ENCODE measurements at places on chromosomes 6 and 20.
A peak's percentile ranks its signal among the peaks of the same experiment; 100 is the strongest.

DNA sequence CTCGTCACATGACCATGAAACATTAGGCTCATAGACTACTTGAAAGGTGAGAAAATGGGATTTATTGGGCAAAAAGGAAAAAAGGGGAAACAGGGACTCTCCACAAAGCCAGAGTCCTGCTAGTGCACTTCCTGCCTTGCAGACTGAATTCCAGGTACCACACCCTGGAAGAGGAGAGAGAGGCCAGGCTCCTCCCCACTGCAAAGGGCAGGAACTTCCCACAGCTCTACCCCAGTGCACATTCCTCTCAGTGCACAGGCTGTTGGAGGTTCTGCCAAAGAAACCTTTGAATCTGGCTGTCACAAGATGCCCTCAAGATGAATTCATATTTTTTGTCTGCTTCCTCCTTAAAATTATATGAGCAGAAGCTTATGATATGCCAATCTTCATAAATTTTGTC lies 920.4 kb upstream of the GJE1 start:
- no peak for DNase-seq

DNA sequence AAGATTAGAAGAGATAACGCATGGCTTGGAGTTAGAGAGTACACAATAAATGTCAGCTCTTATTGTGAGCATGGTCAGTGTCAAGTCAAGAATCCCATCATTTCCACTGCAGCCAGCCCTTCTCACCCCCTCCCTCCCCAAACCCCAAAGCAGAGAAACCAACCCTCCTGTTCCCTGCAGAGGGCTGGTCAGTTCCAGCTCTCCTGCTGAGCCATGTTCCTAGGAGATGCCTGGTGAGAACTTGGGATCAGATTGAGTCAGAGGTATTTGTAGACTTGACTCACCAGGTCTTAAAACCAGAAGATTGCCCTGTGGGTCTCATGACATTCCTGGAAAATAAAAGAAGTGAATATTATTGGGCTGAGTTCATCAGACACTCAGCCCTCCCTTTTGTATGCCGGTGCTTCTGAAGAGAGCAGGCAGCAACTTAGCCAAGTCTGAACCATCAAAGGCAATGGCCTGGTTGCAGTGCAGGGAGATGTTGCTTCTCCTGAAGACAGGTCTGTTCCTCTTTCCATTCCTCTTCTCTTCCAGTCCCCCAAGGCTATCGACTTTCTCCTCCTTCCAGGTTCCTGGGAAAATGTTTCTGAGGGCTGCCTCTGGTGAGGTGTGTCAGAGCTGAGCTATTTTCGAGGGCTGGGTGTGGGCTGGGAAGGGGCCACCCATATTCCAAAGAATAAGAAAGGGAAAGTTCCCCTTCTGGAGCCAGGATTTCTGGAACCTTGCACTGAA lies 278.2 kb upstream of the SUPT3H start:
- DNase-seq, result no peak

DNA sequence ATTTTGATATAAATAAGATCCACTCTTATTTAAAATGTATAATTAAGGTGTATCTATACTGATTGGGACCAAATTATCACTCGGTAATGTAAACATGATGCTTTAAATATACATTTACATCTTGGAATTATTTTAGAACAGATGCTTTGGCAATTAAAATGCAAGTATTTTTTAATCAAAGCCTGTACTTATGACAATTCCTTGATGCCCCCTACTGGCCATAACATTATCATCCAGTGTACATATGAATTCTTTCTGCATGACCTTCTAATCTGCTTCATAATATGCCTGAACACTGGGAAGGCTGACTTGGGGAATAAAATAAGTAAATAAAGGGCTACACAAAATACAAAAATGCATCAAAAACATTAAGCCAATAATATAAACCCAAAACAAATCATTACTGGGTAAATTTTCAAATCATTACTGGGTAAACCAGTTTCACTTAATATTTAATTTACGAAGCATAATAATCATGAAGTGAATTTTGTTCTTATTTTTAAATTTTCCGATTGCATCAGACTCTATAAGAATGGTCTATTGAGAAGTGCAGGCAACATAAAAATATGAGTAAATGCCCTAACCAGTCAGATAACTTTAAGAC lies 65.1 kb downstream of the CGA start:
- no peak for DNase-seq

DNA sequence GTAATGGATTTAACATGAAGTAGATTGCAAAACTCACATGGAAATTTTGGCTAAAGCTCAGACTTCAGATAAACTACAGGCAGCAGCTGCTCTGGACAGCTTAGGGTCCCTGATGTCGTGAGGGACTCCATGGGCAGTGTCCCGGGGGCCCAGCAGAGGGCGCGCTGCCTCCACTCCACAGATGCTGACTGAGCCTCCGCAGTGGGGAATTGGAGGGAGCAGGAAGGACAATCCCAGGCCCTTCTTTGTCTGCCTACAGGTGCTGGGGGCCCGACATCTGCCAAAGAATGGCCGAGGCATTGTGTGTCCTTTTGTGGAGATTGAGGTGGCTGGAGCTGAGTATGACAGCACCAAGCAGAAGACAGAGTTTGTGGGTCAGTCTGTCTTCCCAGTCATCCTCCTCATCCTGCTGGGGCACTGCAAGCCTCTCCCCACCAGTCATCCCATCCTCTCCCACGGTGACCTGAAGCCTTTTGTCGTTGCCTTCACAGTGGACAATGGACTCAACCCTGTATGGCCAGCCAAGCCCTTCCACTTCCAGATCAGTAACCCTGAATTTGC lies 35.9 kb downstream of the PLCG1 start:
- peak; percentile 59 for DNase-seq

GRCh38 chr6:28802417-28803336 lies 121.1 kb downstream of the TRIM27 start:
- no peak for DNase-seq

DNA sequence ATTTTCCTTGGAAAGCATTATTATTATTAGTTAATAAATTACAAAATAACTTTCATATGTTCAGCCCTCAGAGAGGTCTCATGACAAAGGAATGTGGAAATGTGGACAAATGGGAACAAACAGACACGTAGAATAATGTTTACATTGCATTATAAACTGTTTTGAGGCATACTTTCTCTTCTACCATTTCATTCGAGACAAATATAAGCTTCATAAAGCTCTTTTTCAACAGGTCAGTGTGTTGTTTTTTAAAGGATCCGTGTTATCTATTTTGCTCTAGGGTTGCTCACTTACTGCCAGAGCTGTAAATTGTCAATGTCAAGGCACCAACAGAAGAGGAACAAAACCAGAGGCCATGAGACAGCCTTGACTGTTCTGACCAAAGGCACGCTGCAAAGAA lies 256.8 kb downstream of the PHACTR1 start:
- no peak for DNase-seq

DNA sequence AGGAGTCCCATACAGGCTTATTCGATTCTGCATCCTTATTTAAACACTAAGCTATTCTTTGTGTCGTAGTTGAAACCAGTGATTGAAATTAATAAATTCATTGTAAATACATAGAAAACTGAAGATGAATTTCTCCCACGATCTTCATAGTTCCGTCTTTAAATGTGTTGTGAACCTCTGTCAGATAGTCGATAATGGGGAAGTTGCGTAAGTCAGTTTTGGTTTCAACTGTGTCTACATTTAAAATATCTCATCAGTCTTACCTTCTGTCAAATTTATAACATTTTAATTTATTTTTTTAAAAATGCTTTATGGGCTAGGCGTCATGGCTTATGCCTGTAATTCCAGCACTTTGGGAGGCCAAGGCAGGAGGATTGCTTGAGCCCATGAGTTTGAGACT lies 12.7 kb downstream of the STX11 start:
- DNase-seq, result no peak

GRCh38 chr6:141169419-141169818 lies 963.3 kb upstream of the GJE1 start:
- no peak for DNase-seq

GRCh38 chr6:153944201-153944600 lies 94.8 kb upstream of the OPRM1 start:
- DNase-seq, result no peak

DNA sequence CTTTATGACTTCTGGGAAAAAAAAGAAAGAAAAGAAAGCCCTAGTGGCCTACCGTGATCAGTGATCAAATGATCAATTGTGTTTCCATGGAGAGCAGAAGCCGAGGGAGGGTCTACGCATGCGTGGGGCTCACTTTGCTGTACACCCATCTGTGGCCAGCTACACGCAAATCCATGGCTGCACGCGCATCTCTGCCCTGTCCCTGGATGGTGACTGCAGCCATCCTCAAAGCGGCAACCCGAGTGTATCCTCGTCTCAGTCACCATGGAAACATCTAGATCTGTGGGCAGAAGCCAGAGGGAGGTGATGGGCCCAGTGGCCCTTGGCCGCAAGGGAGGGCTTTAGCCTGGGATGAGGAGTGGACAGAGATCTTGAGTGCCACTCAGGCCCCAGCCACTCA lies 785 bp upstream of the ULBP3 start:
- no peak for DNase-seq

DNA sequence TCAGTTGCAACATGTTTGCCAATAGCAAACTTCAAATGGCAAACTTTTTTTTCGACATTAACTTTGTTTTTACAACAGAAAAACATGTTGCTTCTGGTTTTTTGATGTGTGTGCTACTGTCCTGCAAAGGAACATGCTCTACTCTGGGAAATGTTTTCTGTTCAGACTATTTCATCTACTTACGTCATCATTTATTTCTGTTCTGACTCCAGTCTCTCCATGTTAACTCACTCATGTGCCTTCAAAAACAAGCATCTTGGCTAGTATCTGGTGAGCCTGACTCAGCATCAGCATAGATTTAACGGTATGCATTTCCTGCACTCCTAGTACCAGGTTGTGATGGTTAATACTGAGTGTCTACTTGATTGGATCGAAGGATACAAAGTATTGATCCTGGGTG lies 36.1 kb upstream of the MAP7 start:
- DNase-seq, result no peak

GRCh38 chr6:51892750-51893149 lies 194.7 kb downstream of the PKHD1 start:
- DNase-seq, result no peak

DNA sequence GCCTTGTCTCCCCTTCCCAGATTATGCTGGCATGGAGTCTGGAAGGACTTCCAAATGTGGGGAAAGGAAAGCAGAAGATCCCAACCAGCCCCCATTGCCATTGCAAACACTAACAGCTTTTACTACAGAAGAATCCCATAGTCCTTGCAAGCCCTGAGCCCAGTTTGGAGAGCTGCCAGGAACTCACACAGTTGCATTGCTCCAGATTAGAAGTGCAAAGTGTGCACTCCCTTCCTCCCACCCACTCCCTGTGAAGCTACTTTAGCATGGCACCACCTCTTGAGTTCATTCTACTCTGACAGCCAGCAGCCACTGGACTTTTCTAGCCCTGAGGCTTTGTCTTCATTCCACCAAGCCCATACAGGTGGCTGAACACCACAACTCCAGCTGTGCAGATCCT lies 67.6 kb downstream of the SLC22A2 start:
- DNase-seq, result no peak

- DNase-seq, result no peak
These were observed 19.6 kb downstream of the TTPAL start for GRCh38 chr20:44495257-44495656.

GRCh38 chr6:31321005-31321707 lies 35.8 kb downstream of the HLA-B start:
- no peak for DNase-seq

DNA sequence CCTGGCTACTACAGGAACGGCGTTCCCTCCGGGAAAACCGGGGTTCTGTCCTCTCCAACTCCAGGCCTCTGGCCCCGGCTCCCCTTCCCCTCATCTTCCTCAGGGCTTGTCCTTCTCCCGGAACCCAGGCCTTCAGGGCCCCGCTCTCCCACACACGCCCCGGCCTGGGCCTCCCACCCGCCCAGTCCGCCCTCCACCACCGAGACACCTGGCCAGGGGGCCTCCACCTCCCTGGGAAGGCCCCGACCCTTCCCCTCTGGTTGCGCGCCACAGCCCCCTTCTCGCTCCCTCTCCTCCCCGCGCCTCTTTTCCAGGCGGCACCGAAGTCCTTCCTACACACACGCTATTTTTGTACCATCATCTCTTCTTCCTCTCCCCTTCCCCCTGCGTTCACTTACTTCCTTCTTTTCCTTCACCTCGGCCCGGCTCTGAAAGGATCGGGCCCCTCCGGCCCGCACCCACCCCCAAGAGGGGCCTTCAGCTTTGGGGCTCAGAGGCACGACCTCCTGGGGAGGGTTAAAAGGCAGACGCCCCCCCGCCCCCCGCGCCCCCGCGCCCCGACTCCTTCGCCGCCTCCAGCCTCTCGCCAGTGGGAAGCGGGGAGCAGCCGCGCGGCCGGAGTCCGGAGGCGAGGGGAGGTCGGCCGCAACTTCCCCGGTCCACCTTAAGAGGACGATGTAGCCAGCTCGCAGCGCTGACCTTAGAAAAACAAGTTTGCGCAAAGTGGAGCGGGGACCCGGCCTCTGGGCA lies 1.3 kb upstream of the SIRPA start:
- DNase-seq, result no peak

GRCh38 chr6:113328886-113329381 lies 528.2 kb upstream of the MARCKS start:
- no peak for DNase-seq

- no peak for DNase-seq
These were observed 48.4 kb upstream of the PHACTR2 start for GRCh38 chr6:143629104-143630080.

GRCh38 chr6:52016915-52017748 lies 70.3 kb downstream of the PKHD1 start:
- DNase-seq, result no peak

DNA sequence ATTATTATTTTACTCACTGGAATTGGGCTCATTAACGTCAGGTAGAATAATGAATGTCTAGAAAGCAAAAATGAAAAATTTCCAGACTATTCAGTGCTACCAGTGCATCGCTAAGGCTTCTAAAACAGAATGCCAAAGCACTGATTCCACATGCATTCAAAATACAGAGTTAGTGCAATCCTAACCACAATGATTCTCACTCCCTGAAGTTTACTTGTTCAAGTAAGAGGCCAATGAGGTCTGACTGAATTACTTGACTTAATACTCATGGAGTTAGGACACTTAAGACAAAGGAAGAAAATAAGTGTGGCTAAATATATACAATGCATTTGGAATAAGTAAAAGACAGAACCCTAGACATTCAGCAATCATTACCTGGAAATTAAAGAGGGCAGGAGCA lies 220.5 kb downstream of the PKHD1 start:
- DNase-seq, result no peak

- DNase-seq, result peak; percentile 59
These were observed 1.4 kb downstream of the STAU1 start for GRCh38 chr20:49186535-49187329.

GRCh38 chr6:117530467-117531242 lies 48.2 kb downstream of the DCBLD1 start:
- no peak for DNase-seq

DNA sequence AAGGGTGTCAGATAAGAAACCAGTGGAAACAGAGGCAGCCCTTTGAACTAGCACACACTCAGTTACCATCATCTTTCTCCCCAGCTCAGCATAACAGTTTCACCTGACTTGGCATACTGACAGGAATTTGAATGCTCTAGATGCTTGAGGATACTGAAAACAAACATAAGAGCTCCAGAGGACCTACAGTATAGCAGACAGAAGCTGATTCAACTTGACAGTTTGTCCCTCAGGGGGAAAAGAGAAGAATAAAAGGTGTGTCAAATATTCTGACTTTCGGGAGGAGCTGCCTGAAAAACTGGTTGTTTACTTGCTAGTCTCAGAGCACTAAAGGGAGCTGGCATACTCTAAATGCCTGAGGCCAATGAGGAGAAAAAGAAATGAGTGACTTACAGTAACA lies 35.1 kb downstream of the EYS start:
- DNase-seq, result no peak

- DNase-seq, result no peak
These were observed 38.5 kb downstream of the SNRNP48 start for GRCh38 chr6:7628479-7628878.

- no peak for DNase-seq
These were observed 95.5 kb downstream of the EYA2 start for GRCh38 chr20:46990017-46990595.

Data from stimulated activated CD4-positive, alpha-beta T cell treated with anti-CD3 and anti-CD28 coated beads, Interleukin-12 subunit alpha, Interleukin-12 subunit beta, amount 100 ng/mL, for 24 hours (primary cell).